MCF 10A (cell line): ENCODE measurements at places on chromosomes 11 and 22. TPM values are rescaled to one million over a fixed set of nuclear protein-coding genes. Genes with fewer than 3 reads are reported as not detected.

Gene OR51I1
- total RNA-seq, result not detected in 2 replicates

Gene CRACR2B
- 1.2 and 1.9 TPM in 2 replicates for total RNA-seq

Gene SLC22A8
- total RNA-seq, result not detected in 2 replicates

Gene HSPA8
- 443 and 568 TPM in 2 replicates for total RNA-seq

Gene STIP1
- total RNA-seq, result 161 and 171 TPM in 2 replicates

Gene CNIH2
- total RNA-seq, result 1.4 and 1.6 TPM in 2 replicates

Gene GUCY1A2
- 0.09 and 0.12 TPM in 2 replicates for total RNA-seq

Gene DSCAML1
- not detected in 2 replicates for total RNA-seq

Gene FZD4
- 0.34 and 0.35 TPM in 2 replicates for total RNA-seq

Gene SLC36A4
- 23.4 and 30.1 TPM in 2 replicates for total RNA-seq

Gene DBX1
- not detected in 2 replicates for total RNA-seq

Gene C11orf68
- 48.0 and 49.4 TPM in 2 replicates for total RNA-seq
